ENCODE measurements at places on chromosomes 2 and 18. TPM values are rescaled to one million over a fixed set of nuclear protein-coding genes. Genes with fewer than 3 reads are reported as not detected.
A peak's percentile ranks its signal among the peaks of the same experiment; 100 is the strongest.

GRCh38 chr2:4914551-4914950 lies 777.6 kb upstream of the SOX11 start:
- DNase-seq, result no peak

GRCh38 chr2:237314681-237315080 lies 99.3 kb downstream of the COL6A3 start:
- DNase-seq, result no peak

DNA sequence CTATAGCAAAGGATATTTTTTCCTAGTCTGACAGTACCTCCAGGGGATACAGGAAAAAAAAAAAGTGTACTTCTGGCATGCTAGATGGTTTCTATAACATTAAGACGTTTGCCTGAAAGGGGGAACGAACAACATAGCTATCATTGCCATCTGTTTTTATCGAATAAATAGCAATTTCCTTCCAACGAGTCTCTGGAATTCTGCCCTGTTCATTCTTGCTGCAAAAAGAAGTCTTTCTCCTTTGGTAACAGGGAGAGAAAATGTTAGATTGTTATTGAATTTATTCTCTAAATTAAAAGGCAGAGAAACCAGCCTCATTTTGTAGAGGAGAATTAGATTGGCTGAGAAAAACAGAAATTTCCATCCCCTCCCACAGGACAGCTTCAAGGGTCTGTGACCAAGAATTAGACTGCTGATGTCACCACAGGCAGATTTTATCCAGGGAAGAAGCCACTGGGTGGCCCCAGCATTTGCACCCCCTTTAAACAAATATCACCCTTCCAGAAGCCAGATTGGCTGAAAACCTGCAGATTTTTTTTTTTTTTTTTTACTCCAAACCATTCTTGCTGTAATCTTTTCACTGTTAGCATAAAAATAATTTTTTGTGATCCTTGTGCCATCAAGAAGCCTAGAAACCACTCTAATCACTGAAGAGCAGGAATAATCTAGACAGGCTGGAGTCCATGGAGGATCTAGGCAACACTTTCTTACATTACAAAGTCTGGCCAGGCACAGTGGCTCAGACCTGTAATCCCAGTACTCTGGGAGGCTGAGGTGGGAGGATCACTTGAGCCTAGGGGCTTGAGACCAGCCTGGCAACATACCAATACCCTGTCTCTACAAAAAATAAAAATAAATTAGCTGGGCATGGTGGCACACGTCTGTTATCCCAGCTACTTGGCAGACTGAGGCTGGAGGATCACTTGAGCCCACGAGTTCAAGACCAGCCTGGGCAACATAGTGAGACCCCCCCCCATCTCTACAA lies 12.0 kb downstream of the WDFY1 start:
- DNase-seq, result no peak

- DNase-seq, result no peak
Measured at GRCh38 chr2:239756790-239757760, 268.1 kb downstream of the NDUFA10 start.

GRCh38 chr2:114550895-114551793 lies 108.7 kb downstream of the DPP10 start:
- peak; percentile 49 for DNase-seq

DNA sequence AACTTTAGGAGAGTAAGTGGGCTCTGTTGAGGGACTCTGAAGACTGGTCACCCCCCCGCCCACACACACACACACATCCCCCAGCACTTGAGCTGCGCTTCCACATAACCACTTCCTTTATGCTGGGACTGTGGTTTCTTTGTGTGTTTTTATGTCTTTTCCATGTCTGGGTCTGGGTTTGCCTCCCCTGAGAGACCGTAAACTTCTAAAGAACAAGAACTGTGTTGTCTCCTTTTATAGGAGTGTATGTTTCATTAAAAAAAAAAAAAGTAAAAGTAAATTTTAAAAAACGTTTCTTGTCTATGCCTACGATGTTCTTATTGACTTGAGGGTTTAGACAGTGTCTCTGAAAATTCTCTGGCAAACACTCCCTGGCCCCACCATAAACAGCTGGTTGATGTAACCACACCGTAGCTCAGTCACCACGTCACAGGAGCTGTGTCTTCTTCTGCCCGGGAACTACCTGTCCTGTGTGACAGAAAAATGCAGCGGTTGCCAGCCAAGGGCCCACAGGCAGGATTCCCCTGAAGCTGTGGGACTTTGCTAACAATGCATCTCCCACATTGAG lies 68.0 kb downstream of the KLHL29 start:
- DNase-seq, result peak; percentile 54

Gene CD226
- 53.3 TPM for total RNA-seq

Gene LRRTM1
- total RNA-seq, result not detected

Gene KLF11
- 4.5 TPM for total RNA-seq

Gene SLC19A3
- not detected for total RNA-seq

Gene CPO
- not detected for total RNA-seq
